ENCODE measurements at places on chromosomes 3 and 15.

GRCh38 chr15:85947936-85948335, 131.7 kb upstream of the AGBL1 start:
- DNase-seq: no peak

DNA sequence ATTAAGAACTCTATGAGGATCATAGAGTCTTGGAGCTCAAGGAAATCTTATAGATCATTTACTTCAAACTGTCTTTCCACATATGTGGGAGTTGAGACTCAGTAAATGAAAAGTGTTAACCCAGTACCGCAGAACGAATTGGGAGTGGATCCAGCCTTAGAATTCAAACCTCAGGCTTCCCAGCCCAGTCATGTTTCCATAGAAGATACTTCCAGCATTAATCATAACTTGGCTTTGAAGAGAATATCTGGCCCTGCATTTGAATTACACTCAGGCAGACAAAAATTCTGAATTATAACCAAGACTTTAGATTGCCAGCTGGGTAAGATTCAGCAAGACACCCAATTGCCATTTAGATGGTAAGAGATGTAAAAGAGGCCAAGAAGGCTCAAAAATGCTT, 972.0 kb downstream of the TUSC7 start:
- no peak for DNase-seq

DNA sequence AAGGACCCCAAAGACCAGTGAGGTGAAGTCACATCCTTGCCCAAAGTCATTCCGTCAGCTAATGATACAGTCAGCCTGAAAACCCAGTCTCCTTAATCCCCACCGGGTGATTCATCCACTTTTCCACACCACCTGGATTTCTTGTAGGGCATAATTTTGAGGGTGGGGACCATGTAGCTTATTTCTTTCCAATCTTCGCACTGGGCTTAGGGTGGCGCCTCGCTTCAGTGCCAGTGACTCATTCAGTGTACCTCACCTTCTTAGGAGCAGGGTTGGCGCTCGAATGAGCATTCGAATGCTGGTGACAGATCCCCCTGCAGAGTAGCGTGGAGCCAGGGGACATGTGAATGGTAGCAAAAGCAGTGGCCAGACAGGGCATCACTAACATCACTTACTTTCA, 24.0 kb downstream of the BMF start:
- no peak for DNase-seq

- DNase-seq: no peak
These were observed 139.9 kb upstream of the LIPC start for GRCh38 chr15:58291848-58292247.

- DNase-seq: no peak
These were observed 193.6 kb downstream of the UBE2E2 start for GRCh38 chr3:23396746-23397145.

DNA sequence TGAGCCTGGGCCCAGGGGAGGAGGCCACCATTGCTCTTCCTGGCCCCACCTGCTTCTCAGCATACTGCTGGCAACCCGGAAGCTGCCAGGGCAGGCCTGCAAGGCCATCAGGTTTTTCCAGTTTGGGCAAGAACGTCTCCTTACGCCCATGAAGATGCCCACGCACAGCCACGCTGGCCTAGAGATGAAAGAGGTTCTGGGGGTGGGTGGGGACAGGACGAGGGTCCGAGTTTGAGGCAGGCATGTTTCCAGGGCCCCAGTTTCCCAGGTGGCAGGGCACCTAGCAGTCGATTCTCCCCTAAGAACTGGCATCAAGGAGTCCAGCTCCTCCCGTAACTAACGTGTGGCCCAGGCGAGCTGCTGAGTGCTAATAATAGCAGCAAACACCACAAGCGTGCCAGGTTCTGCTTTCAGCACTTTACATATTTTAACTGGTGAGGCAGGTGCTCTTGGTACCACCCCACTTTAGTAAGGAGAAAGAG, 45.8 kb downstream of the ZNF710 start:
- peak; percentile 58 for DNase-seq

GRCh38 chr15:28117432-28117990, 18.4 kb upstream of the OCA2 start:
- no peak for DNase-seq

DNA sequence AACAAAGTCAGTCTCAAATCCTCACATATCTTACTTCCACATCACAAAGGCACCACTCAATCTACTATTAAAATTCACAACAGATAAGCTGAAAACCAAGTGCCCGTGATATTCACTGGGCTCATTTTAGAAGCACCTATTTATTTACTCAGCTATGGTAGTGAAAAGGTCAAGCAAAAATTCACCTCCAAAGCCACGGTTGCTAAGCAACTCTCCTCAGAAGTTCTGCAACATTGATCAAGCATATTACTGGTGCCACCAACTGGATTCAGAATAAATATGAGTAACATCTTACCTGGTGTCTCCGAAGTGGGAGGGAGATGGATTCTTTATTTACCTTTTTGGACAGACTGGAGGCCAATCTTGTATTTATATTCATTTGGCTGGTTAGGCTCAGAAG, 714.8 kb downstream of the FHIT start:
- DNase-seq: no peak

DNA sequence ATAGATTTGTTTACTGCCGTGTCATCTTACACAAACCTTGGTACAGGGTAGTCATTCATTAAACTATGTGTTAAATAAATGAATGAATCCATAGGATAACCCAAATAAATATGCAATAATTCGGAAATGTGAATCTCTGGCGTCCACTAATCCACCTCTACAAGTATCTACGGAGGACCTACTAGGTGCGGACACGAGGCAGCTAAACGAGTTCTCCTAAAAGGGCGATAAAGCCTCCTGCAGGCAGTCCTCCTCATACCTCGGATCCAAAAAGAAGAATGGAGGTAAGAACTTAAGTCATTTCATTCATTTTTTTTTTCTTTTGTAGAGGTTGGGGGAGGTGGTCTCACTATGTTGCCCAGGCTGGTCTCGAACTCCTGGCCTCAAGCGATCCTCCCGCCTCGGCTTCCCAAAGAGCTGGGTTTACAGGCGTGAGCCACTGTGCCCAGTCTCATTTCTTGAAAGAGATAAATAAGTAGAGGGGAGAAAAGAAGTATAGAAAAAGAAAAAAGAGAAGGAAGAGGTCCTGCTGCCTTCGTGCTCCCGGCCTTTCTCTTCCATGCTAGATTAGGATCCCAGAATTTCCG, 706 bp upstream of the RPL35A start:
- no peak for DNase-seq

DNA sequence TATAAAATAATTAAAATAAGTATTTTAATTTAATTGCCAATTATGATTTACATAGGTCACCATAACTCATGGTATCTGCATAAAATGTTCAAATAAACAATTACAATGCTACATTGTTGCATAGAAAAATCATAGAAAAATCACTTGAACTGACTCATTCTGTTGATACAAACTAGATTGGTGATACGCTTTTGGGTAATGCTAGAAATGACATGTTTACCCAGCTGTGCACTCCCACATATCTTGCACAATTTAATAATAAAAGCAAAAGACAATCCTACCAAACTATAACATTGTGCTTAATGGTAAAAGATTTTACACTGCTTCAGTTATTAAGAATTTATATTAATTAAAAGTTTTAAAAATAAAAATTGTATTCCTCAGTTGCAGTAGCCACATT, 45.8 kb upstream of the FBXL22 start:
- DNase-seq: no peak

DNA sequence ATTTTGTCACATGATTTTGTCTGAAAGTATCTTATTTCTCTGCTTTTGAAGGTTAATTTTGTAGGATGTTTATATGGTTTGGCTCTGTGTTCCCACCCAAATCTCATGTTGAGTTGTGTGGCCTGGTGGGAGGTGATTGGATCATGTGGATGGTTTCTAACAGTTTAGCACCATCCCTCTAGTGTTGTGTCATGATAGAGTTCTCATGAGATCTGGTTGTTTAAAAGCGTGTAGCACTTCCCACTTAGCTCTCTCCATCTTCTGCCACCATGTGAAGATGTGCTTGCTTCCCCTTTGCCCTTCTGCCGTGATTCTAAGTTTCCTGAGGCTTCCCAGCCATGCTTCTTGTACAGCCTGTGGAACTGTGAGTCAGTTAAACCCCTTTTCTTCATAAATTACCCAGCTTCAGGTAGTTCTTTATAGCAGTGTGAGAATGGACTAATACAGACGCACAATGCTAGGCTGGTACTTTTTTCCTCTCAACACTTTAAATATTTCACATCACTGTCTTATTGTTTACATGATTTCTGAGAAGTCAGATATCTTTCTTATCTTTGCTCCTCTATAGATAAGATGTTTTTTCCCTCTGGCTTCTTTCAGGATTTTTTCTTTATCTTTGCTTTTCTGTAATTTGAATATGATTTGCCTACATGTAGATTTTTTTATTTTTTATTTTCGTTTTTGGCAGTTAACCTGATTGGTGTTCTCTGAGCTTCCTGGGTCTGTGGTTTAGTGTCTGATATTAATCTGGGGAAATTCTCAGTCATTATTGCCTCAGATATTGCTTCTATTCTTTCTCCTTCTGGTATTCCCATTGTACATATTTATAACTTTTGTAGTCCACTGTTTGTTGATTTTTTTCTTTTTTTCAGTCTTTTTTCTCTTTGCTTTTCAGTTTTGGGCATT, 22.2 kb downstream of the BTD start:
- DNase-seq: no peak

DNA sequence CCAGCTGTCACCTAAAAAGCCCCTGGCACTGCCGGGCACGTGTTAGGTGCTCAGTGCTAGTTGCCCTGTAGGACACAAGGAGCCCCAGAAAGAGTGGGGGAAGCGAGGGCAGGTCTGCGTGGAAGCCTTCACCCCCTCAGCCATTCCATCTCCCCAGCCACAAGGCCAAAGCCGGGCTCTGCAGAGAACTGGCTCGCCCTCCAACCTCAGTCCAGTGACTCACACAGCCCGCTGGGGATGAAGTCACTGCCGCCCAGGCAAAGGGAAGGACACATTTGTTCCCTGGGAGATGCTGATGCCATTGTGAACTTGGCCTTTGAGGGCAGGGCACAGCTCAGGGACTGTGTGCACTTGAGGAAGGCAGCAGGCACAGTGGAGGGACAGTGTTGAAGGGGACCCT, 48.1 kb downstream of the IQSEC1 start:
- DNase-seq: no peak

DNA sequence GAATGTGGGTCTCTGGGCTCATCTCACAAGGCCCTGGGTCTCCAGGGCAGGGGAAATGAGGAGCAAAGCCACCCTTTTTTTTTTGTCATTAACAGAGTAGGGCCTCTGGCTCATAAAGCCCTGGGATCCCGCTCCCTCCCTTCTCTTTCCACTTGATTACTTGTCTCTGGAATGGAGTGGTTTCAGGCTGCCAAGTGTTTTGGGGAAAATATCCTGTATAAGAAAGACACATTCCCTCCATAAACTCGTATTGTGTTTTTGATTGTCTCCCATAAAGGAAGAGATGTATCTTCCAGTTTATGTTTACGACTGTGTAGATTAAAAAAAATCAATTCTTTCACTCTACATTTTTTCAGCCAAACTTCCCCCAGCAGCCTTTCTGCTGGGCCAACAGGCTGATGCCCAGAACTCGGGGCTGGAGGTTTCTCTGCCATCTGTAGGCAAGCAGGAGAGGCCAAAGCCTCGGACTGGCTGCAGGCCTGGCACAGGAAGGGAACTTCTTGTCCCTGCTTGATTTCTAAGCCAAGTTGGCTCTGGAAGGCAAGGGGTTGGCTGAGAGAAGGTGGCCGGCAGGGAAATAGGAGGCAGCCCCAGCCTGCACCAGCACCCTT, 49.4 kb upstream of the INSYN1 start:
- DNase-seq: no peak

DNA sequence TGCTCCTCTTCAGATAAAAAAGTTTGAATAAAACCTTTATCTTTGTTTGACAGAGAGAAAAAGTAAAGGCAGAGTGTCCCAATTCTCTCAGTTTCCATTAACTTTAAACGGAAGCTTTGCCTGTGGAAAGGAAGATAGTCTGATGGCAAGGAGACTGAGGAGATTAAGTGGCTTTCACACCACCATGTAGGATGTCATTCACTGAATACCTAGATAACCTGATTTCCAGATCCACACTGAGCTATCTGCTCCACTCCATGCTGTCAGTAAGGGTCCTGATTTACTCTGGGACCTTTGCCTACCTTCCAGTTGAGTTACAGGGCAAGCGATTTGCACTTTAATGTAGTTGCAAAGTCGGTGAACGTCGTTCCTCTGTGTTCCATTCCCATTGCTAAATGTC, 233.4 kb upstream of the TBL1XR1 start:
- DNase-seq: no peak

- peak; percentile 22 for DNase-seq
These were observed 14.2 kb upstream of the CLEC3B start for GRCh38 chr3:45011756-45012508.

DNA sequence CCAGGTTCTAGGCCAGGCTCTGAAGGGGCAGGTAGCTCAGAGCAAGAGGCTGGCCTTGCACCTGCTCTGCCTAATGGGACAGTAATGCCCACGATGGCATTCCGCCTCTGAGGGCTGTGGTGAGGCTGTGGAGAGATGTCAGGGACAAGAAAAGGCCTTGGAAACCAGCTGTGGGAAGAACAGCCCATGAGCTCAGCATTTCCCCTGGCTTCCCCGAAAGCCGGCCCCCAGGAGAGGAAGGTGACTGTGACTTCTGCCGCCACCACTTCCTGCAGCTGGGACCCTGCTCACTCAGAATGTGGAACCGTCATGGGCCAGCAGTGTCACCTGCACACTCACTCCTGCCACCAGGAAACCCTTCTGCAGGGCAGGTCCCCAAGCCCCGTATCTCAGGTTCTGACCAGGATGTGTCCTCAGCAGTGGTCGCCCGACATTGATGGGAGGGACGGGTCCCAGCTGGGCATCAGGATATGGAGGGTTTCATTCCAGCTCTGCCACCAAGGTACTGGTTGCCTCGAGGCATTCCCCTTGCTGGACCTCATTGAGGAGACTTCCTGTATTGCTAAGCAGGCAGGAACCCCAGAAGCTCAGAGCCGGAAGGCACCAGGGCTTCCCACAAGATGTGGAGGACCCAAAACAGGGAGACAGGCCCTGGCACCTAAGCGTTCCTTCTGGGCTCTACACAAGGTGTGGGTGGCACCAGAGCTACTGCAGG, 30.7 kb downstream of the SEMA7A start:
- DNase-seq: peak; percentile 50

DNA sequence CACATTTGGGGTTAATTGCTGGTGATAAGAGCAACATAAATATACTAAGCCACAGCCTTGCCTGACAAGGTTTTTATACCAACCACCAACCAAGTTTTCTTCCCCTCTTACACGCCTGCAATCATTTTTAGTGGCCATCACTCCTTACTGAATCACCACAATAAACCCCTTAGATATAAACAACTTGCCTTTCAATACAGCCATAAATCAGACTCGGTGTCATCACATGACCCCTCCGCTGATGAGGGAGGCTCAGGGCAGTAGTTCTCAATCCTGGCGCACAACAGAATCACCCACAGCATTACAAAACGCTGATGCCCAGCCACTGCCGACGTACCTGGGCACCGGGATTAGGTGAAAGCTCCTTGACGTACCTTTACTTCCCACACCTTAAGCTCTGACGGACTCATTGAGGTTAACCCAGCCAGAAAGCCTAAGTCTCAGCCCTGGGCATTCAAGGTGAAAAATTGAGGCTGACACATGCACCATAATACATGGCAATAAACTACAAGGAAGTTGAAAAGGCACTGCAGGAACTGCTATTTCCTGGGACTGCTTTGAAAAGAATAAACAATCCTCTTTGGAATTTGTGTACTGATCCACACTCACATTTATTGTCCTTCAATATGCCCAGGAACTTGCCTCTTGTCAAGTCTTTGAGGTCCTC, 17.1 kb downstream of the ADCY5 start:
- no peak for DNase-seq

GRCh38 chr3:177978946-177979345, 557.3 kb upstream of the KCNMB2 start:
- DNase-seq: no peak

- no peak for DNase-seq
These were observed 119.7 kb downstream of the CD47 start for GRCh38 chr3:107970993-107971580.

Measured in GM19239 (cell line).